ENCODE measurements at places on chromosomes 2 and 18.
A peak's percentile ranks its signal among the peaks of the same experiment; 100 is the strongest.

DNA sequence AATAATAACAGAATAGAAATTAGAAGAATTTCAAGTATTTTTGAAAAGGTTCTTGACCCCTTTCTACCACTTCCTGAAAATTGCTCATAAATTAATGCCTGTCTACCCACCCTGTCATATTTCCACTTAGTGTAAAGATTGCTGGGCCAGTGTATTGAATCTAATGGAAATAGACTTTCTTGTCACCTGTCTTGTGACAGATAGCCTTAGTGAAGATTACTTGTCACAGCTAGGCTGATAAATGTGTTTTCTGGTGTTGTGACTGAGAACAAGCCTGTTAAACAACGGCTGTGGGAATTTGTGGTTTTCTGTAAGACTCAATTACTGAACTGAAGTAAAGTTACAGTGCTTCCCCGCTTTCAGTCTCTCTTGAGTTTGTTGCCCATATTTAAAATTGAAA lies 37.0 kb downstream of the PIK3C3 start:
- no peak for DNase-seq

DNA sequence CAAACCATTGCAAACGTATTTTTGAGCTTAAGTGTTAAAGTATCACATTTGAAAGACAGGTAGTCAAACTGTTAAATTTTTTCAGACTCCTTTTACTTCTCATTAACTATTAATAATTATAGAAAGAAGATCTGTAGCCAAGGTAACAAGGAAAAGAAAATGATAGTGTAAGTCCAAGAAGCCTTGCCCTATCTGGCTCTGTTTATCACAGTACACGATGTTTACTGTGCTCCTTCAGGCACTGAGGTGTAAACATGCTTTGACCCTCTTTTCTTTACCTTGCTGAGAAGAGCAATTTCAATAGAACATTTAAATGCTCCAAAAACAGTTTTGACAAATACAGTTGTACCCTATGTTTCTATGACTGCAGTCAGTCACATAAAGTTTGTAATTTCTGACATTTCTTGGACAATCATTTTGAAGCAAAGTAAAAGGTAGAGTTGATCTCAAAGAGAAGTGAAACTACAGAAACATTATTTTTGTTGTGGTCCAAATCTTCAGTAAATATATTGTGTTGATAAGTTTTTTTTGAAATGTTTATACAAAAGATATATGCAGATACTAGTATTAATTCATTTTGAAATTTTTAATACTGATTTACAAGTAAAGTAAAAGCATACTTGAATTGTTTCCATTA lies 152.6 kb upstream of the KYNU start:
- no peak for DNase-seq

DNA sequence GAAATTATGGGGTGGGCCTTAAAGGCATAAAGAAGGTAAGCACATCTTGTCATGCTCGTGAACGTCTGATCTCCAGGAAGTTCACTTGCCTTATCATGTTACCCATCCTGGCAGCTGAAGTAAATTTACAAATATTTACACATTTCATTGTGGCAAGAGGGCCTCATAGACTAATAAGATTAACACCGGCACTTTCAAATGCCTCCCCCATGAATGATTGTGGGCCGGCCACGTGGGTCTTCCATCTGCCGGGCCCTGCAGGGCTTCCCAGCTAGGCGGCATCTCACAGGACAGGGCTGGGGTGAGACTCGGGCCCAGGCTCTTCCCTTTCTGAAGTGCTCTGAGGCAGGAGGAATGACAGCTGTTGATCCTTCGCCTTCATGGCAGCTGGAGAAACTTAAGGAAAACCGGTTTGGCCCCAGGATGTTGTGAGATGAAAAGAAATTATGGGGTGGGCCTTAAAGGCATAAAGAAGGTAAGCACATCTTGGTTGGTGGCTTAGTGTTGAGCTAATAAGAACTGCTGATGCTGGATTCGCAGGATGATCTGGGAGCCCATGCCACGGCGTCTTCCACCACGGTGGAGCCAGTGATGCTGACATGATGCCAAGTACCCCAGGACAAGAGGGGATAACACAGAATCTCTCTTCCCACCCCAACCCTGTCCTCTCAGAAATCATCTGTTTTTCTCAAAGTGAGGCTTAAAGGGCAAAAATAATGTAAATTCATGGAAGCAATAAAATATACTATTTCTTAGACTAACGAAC lies 176.3 kb downstream of the SEPTIN10 start:
- DNase-seq, result no peak

GRCh38 chr2:600542-601386 lies 76.4 kb downstream of the TMEM18 start:
- no peak for DNase-seq

DNA sequence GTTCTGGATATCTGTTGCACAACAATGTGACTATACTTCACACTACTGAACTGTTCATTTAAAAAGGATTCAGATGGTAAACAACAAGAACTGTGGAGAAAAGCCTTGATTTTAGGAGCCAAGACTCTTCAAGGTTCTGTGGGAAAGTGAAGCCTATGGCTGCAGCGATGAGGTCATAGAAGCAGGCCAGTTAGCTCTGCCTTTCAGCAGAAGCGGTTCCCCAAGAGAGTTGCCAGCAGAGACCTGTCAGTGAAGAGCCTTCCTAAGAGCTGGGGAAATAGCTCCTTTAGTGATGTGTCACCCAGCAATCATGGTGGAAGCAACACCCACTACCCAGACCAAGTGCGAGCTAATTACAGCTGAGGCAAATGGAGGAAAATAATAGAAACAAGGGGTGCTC lies 346.5 kb upstream of the ETAA1 start:
- DNase-seq, result no peak

DNA sequence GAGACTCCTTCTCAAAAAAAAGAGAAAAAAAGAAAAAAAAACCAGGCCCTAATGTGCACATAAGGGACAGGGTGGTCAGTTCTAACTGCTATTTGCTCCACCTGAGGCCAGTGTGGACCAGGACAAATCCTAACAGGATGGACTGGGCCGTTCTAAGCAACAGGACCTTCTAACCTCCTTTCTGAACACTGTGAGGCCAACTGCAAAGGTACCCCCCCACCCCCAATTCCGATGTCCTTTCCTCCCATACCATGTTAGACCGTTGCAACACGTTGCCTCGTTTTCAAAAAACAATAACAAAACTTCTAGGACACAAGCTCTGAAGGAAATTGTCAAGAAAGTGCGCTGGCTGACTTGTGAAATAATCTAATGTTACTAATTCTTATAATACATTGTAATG lies 1.2 kb downstream of the THAP4 start:
- DNase-seq, result no peak

GRCh38 chr2:113283704-113284284 lies 5.1 kb upstream of the PAX8 start:
- DNase-seq, result no peak

DNA sequence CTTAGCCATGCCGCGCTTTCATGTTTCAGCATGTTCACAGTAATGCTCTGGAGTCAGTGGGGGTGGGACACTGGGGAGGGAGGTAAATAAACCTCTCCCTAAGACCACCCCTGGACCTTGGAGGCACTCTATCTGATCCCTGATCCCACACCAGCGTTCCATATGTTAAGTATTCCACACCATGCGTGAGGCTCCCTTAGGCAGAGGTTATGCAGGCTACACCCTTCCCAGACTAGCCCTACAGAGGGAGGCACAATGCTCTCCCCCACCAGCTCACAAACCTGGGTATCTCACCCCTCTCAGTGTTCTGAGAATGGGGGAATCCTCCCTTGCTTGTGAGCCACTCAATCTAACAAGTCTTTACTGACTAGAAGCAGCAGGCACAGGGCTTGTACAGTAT lies 1610.4 kb upstream of the ZEB2 start:
- DNase-seq, result no peak

GRCh38 chr2:207313947-207314346 lies 148.2 kb upstream of the KLF7 start:
- no peak for DNase-seq

GRCh38 chr2:178905261-178905660 lies 98.0 kb upstream of the TTN start:
- peak; percentile 32 for DNase-seq

GRCh38 chr2:218396688-218397462 lies 2.8 kb upstream of the CTDSP1 start:
- DNase-seq, result peak; percentile 36

DNA sequence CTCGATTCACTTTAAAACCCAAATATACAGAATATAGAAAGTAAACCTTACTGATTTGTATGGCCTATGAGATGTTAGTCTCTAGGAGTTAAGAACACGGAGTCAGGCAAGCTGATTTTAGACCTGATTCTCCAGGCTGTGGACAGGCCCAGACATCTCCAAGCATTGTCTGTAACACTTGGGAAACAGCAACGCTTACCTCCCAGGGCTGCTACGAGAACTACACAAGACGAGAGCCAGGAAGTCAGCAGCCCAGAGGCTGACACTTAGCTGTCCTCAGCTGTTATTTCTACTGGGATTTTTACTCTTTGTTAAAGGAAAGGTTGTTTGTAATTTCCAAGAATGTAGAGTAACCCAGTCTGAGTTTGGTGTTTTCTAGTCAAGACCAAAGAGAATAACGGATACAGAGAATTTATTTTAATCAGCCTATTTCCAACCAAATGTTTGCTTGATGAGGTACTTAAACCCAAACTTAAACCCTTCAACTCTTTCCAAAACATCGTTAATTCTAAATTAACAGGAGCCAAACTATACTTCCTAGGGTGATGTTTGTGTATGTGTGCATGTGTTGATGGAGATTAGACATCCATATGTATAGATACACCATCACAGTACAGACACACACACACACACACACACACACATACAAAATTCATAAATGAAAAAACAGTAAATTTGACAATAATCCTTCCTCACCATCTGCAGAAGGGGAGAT lies 123.4 kb downstream of the LAMA1 start:
- DNase-seq, result no peak

DNA sequence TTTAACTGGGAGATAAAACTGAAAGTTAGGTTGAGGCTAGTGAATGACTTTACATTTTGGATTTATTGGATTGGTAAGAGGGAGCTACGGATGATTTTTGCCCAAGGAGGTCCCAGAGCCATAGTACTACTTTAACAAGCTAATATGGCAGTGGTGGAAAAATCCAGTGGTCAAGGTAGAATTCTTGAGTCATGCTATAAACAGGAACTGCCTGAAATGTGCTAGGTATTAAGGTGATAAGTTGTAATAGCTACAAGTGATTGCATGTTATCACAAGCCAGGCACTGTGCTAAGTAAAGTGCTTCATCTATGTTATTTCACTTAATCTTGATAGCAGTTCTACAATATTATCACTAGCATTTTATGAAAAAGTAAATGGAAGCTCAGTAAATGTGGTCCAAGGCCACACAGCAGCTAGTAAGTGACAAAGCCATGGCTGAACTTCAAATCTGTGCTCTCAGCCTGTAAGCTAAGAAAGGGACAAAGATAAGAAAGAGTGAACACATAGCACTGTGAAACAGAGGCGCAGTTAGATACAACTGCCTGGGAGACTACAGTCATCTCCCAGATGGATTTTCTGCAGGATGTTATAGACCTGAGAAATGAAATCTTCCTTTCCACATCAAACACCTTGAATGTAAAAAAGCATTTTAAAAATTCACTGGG lies 469.6 kb downstream of the TGIF1 start:
- DNase-seq, result no peak

DNA sequence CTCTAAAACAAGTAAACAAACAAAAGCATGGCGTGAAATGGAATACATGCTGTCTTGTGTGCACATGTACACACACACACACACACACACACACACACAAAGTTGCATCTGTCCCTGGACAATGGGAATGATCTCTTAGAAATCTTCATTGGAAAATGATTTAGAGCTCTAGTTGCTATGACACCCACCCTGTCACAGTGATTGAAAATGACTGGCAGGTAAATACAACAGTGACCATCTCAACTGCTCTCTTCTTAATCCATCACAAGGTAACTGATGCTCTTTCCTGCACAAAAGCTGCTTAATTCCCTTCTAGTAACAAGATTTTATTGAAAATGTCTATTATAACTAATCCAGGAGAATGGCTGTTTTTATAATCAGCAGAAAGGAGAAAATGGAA lies 1011.7 kb upstream of the GYPC start:
- DNase-seq, result no peak

DNA sequence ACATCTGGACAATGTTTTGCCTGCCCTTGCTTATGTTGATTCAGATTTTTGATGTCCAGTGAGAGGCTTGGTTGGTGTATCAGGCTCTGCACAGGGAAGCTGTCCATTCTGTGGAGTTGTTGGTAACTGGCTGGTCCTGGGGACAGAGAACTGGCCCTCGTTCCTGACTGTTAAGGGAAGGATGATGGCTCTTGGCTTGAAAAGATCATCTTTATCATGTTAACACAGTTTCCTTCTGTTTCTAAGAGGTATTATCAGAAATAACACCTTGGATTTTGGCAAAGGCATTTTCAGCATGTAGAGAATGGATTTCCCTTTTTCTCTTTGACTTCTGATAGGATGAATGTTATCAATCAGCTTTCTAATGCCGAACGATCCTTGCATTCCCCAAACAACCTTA lies 19.3 kb downstream of the STK25 start:
- no peak for DNase-seq

DNA sequence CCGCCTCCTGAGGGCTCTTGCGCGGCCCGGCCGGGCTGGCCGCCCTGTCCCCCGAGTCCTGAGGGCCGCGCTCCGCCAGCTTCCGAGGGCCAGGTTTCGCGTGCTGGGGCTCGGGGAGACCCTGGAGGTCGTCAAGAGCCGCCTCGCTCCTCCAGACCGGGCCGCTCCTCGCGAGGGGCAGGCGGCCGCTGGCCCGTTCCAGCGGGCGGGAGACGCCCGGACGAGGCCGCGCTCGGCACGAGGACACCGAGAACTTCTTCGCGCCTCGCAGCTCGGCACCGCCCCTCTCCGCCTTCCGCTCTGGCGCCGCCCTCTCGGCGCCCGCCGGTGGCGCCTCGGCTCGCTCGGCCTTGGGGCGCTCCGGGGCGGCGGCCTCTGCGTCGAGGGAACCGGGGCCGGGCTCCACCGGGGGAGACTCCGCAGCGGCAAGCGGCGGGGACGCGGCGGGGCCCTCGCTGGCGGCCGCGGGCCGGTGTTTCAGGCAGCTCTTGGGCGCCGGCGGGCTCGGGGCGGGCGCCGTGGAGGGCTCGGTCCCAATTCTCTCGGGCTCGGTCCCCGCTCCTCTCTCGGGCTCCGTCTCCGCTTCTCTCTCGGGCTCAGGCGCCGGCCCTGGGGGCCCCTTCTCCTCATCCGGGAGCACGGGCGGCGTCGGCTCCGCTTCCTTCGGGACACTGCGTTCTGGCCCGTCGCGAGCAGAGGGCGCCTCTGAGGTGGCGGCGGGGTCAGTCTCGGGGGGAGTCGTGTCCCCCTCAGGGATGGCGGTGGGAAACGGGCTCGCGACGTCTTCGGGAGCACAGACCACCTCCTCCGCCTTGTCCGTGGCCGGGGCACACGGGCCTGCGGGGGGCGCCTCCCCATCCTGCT lies 91.6 kb upstream of the MGAT4A start:
- DNase-seq, result peak; percentile 53

All from D341Med (cell line).